Small intestine (tissue), 16 donors: ENCODE measurements at places on chromosomes 12 and 14.
A peak's percentile ranks its signal among the peaks of the same experiment; 100 is the strongest.

DNA sequence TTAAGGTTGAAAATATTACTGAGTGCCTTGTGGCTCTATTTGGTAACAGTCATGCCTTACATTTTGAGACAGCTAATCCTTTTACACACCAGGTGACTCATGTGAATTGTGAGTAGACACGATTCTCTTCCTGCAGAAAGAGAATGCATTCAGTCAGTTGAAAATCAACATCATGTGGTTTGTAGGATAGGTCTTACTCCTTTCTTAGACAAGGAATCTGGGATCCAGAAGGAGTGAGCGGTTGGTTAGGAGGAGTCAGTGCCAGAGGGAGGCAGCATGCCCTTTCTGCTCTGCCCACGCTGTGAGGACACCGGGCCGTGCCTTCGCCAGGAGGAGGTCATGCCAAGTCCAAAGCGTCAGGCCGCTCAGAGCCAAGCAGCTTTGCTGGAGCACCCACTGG is 47.6 kb downstream of the TRAF3 start:
- DNase-seq: peak; percentile 34

DNA sequence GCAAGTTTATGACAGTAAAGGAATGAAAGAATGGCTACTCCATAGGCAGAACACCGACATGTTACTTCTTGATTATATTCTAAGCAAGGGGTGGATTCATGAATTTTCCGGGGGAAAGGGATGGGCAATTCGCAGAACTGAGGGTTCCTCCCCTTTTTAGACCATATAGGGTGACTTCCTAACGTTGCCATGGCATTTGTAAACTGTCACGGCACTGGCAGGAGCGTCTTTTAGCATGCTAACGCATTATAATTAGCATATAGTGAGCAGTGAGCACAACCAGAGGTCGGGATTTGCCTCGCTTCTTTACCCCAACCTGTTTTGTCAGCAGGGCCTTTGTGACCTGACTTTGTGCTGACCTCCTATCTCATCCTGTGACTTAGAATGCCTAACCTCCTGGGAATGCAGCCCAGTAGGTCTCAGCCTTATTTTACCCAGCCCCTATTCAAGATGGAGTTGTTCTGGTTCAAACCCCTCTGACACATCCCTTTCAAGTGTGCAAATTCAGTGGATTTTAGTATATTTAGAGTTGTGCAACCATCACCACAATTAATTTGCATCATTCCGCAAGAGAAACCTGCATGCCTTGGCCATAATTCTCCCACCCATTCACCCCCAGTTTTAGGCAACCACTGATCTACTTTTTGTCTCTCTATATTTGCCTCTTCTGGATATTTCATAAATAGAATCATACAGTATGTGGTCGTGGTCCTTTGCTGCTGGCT is 27.4 kb downstream of the PALS1 start:
- no peak for DNase-seq

- no peak for DNase-seq
Observed at GRCh38 chr14:94374749-94375260, 13.6 kb downstream of the SERPINA1 start.

- DNase-seq: peak; percentile 83
Observed at GRCh38 chr12:12872139-12872933, 19.0 kb upstream of the GPRC5A start.

GRCh38 chr12:55927588-55928502 is at the start of gene PYM1:
PYM1 (minus strand) TSS chr12:55927894; CDS start chr12:55927761, 133 bp downstream.
- DNase-seq: peak; percentile 84

DNA sequence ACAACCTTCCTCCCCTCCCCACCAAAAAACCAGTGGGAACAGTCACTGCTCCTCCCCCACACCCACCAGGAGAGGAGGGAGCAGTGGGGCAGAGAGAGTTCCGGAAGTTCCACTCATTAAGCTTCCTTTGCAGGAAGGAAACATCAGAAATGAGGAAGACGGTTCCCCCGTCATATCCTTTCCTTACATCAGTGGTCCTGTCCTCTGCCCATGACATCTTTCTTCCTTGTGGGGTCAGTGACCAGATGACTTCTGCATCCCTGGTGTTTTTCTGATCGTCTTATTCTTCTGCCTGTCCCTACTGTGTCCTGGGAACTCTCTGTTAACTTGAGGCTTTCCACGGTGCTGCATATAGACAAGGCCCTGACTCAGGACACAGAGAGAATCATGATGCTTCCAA is 40.8 kb upstream of the SPTLC2 start:
- DNase-seq: no peak

GRCh38 chr12:80498059-80498728 is 54.2 kb downstream of the PTPRQ start:
- DNase-seq: no peak

- no peak for DNase-seq
Observed at GRCh38 chr12:111446631-111447570, 41.2 kb downstream of the SH2B3 start.
